CD4-positive, alpha-beta T cell treated with Interferon alpha-2 for 1 hour (primary cell): ENCODE measurements at places on chromosomes 4 and X.

DNA sequence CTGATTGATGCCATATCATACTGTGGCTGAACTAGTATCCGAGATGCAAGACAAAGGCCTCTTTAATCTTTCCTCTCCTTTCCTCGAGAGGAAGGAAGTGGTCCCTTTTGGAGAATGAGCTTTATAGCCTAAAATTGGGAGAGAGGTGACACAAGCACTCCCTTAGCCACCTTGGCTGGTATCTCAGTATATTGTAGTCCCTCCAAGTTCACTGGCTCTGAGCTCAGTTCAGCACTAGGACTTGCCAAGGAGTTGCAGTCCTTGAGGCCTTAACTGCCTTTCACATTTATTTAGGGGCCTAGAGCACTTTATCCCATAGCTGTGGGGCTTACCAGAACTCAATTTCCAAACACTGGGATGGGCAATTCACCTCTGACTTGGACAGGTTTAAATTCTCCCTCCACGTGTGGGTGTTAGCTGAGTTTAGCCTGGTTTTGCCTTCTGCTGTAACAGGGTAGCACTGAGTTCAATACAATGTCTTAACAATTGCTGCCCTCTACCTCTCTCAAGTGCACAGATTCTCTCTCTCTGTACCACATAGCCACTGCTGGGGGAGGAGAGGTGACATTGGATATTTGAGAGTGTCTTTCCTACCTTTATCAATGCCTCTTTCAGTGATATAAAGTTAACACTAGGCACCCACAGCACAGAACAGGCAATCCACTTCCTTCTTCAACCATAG, 216.4 kb downstream of the TECRL start:
- DNase-seq: no peak

GRCh38 chr4:81030061-81030980, at the start of gene BMP3:
TSS of gene BMP3 (plus strand) at chr4:81030708. CDS start at chr4:81031285, 577 bp downstream.
- no peak for DNase-seq

GRCh38 chrX:120140293-120140981, 18.0 kb upstream of the RHOXF2 start:
- no peak for DNase-seq

DNA sequence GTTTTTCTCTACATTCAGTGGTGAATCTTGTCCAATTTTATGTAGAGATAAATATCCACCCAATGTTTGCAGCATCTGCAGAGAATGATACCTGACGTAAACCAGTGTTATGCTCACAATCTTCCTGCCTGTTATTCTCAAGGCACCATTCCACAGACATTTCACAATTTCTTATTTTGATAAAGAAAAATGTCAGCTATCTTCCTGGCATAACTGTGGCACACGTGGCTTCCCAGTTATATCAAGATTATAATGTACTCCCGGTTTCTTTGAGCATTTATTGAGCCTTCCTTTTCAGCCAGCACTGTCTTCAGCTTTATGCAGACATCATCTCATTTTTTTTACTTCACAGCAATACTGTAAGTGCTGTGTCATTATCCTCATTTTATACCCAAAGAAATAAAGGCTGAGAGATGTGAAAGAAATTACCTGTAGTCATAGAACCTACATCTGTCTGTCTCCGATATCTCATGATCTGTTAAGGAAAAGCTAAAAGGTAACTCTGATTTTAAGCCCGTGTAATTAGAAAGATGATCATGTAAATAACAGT, 1300.8 kb upstream of the TENM3 start:
- DNase-seq: no peak

GRCh38 chr4:91359041-91360031, 944.4 kb upstream of the GRID2 start:
- DNase-seq: no peak

DNA sequence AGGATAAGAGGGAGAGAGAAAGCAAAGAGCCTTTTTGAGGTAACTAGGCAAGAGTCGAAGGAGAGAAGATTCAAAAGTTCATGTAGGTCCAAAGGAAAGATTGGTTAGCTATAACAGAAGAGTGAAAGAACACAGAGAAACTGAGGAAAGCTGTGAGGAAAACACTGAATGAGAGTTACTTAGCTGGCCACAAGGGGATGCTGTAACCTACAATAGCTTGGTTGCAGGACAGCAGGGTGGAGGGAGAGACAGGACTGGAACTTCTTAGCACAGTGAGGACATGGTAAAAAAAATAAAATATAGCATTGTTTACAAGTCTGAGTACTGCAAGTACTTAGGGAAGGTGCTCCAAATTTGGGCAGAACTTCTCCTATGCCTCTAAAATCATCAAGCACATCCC, 48.3 kb downstream of the RAI2 start:
- no peak for DNase-seq

- DNase-seq: no peak
Observed at GRCh38 chr4:130043732-130044160, 947.8 kb downstream of the C4orf33 start.

DNA sequence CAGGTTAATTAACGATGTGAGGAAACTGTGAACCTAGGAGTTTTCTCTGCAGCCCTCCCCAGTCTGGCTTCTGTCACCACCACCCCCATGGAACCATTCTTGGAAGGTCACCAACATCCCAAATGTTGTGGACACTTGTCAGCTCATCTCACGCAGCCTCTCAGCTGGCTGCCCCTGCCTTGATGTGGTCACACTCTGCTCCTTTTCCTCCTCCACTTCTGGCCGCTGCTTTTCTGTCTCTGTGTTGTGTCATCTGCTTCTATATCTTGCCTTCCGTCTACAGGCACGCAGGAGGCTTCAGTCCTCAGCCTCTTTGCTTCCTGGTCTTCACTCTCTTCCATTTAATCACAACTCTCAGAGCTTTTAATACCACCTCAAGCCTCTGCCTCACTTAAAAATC, 371.5 kb upstream of the SLIT2 start:
- no peak for DNase-seq

GRCh38 chr4:7734651-7735260, 204.9 kb downstream of the AFAP1 start:
- DNase-seq: no peak

DNA sequence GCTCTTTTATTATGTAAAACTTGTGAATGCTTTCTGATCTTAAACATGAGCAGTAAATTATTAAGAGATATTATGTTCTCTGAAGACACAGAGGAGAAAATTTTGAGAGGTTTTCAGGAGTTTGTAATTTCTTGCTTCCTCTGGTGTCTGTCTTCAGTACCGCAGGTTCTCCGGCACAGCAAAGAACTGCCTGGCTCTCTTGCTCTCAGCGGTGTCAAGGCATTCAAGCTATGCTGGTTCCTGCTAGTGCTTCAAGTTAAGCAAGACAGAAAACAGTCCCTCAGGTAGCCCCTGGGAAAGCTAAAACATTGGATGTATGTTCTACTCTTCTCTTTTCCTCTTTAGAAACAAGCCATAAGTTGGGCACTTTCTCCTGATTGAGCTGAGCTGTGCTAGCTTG, 120.2 kb upstream of the CENPE start:
- DNase-seq: no peak

GRCh38 chrX:2875798-2876399, 47.2 kb downstream of the GYG2 start:
- no peak for DNase-seq

DNA sequence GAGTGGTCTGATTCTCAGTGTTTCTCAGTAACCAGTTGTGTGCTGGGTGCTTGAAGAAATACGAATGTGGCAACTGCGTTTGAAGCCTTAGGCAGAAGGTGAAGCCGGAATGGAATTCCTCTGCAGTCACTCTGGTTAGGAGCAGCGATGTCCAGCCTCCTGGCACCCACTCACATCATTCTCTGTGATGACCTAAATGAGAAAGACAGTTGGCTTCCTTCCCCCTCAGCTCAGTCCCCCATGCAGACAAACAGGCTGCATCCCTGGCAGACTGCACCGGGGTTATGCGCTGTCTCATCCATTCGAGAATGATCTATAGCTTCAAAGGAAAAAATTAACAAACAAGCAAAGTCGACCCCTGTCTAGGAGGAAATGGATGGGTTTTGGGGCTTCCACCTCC, 170.1 kb upstream of the SCML1 start:
- no peak for DNase-seq

DNA sequence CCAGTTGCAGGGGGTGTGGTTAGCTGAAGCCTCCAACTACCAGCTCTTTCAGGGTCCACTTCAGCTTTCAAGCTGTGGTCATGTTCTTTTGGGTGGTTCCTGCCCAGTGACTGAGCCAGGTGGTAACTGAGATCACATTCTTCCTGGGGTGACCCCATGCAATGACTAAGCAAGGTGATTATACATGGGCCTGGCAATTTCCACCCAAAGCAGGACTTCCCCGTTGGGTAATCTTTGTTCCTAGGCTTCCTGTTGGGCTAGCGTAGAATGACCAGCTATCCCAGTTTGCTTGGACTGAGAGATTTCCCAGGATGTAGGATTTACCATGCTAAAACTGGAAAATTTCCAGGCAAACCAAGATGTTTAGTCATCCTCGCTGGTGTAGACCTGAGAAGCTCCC, 18.4 kb upstream of the MAGEB17 start:
- DNase-seq: no peak
